ENCODE measurements at places on chromosomes 5 and 9.

GRCh38 chr9:6090277-6091210 lies 75.1 kb upstream of the RANBP6 start:
- DNase-seq = no peak

DNA sequence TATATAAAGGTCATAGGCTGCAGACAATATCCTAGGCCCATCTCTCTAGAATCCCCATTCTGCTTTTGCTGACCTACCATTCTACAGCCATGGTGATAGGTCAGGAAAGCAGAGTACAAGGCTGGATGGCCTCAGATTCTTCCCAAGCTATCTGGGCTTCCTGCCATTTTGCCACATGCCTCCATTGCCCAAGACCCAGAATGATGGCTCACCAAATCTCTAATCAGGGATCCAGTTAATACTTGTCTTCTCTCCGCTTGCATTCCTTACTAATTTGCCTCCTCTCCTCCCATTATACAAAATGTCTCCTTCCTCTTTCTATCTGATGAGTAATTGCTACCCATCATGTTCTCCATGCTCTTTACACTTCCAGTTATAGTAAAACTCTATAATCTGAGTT lies 22.7 kb upstream of the NDUFS4 start:
- DNase-seq = no peak

DNA sequence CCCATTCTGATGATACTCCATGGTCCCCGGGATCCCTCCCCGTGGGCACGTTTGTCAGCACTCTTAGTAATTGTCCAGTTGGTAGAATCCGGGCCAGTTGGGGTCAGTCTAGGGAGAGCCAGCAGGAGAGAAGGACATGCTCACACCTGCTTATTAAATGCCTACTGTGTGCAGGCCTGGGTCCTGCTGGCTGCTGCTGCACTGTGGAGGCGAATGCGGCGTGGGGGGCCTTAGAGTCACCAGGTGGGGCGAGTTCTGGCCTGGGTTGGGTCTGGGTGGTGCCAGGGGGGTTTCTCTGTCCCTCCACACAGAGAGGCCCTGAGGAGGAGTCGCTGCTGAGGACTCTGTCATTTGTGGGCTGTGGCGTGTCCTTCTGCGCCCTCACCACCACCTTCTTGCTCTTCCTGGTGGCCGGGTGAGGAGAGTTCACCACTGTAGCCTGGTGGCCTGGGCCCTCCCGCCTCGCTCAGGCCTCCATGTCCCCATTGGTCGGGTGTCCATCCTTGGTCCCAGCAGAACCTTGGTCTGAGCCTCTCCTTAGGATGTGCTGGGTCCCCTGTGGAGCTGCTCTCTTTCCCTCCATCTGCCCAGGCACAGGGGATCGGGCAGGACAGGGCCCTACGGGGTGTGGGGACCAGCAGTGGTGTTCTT lies 17.3 kb downstream of the ADGRD2 start:
- DNase-seq = no peak

DNA sequence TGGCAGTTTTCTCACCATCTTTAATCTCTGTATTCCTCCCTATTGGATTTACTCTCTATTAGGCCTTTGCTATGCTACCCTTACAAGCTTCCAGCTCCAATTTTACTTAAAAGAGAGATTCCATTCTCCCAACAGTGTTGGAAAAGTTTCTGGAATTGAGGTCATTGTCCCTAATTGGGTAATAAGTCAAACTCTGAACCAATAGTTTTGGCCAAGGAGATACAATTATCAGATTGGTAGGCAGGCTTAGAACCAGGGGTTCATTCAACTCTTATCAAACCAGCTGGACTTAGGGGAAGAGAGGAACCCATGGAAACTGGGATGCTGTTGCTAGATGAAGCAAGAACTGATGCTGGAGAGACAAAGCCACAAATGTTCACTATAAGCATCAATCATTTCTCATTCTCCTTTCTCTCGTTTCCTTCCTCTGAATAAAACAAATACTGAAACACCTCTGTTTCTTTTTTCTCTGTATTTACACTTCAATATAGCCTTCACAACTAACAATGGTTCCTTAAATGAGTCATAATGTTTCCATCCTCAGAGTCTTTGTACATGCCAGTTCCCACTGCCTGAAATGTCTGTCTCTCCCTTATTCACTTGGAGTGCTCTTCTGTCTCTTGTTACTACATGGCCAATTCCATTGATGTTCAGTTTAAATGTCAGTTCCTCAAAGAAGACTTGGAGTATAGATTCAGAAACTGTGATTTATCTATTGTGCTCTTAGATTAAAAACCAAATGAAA lies 587.3 kb downstream of the GABRG2 start:
- DNase-seq = no peak

DNA sequence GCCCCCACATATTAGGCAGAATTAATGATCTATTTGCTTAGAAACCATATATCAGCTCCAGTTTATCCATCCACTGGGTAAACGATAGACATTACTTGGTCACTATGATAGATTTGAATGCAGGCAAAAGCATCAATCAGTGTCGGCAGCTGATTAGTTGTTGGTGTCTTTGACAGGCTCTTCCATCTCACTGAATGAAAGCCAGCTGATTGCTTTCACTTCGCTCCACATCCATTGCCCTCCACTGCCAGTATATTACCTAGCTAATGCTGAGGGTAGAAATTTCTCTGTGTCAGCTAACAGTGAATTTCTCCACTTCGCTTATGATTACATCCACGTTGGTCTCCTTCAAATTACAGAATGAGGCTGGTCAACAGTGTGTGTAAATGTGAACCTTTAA lies 821.3 kb upstream of the TYRP1 start:
- DNase-seq = no peak

GRCh38 chr5:138725153-138725817 lies 27.9 kb upstream of the CTNNA1 start:
- DNase-seq = no peak

DNA sequence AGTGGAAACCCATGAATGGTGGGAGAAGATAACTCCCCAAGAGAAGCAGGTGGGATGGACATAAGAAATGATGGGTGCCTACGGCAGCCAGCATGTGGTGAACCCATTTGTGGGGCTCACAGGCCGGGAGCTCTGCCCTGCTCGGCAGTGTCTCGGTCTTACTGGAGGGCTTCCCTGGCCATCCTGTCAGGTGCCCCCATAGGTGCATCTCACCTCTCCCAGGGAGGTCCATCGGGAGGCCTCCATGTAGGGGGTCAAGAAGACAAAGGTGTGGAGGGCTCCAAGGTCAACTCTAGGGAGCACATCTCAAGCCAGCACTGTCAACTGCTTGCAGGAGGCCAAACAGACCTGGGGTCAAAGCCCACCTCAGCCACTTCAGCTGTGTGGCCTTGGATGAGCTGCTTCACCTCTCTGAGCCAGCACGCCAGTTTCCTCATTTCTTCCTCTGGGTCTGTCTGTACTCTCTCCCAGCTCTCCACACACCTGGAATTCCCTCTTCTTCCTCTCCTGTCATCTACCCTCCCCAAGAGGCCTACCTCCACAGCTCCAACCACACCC lies 10.5 kb upstream of the ADGRD2 start:
- no peak for DNase-seq

GRCh38 chr5:132877938-132878337 lies 4.5 kb downstream of the LEAP2 start:
- DNase-seq = no peak

GRCh38 chr9:4774209-4774608 lies 18.5 kb upstream of the RCL1 start:
- DNase-seq = no peak

DNA sequence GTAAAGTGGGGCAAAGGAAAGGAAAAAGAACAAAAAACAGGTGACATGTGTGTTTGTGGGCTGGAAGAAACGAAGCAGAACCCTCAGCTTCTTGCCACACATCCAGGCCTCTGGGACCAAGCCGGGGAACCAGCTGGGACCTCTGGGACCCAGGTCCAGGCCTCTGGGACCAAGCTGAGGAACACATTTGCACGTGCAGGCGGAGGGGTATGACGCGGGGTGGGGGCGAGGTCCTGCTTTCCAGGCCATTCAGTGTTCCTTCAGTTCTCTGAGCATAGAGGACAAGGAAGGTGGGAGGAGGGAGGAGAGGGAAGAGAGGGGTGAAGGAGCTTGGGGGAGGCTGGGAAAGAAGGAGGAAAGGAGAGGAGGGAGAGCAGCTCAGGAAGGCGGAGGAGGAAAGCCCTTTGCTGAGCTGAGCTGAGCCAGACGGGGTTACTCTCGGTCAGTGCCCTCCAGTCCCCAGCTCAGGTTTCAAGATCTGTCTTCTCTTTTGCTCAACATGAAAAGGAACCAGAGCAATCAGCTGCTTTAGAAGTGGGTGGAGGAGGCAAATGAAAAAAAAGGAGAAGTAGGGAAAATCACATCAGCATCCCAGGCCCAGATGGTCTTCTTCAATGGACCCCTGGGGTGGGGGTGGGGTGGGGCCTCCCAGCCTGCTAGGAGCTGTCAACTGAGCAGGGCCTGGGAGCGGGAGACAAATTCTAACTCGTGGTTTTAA lies 59.1 kb downstream of the ABCA1 start:
- DNase-seq = peak; percentile 39

GRCh38 chr9:1024112-1024511 lies 26.0 kb upstream of the DMRT2 start:
- DNase-seq = no peak

GRCh38 chr5:154132718-154133307 lies 57.7 kb upstream of the GALNT10 start:
- DNase-seq = no peak

- peak; percentile 41 for DNase-seq
These were observed at the start of gene CERCAM for GRCh38 chr9:128420651-128421481. Gene CERCAM (plus strand): TSS chr9:128420857. CDS start chr9:128420878, 21 bp downstream.

DNA sequence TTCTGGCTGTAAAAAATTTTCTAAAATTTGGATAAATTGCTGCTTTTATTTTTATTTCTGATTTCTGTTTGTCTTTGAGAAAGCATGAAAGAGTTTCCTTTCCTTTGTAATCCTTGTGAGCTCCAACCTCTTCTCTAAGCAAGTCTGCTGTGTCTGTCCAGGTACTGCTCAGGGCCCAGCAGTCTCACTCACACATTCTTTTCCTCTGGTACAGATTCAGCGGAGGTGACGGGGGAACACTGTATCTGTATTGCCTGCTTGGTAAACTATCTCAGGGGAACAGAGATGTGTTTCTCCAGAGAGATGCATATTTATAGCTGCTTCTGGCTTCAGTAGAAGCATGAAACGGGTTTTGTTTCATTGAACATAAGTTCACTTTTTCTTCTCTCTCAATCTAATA lies 60.5 kb downstream of the NUP214 start:
- no peak for DNase-seq

DNA sequence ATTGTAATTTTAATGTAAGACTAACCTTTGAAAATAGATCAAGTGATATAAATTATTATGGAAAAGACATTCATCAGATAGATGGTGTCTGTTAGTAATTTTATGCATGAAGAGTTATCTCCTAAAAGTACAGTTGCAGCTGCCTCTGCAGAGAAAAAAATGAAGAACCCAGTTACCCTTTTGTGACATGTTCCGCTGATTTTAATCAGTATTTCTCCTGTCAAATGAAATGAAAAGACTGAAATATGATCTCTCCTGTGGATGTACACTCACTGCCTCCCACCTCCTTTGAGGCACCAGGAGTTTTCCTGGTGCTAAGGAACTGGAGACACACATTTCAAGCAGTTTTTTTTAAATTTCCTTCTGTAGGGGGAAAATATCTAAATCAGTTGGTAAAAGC lies 277.4 kb downstream of the KIF4B start:
- DNase-seq = no peak

DNA sequence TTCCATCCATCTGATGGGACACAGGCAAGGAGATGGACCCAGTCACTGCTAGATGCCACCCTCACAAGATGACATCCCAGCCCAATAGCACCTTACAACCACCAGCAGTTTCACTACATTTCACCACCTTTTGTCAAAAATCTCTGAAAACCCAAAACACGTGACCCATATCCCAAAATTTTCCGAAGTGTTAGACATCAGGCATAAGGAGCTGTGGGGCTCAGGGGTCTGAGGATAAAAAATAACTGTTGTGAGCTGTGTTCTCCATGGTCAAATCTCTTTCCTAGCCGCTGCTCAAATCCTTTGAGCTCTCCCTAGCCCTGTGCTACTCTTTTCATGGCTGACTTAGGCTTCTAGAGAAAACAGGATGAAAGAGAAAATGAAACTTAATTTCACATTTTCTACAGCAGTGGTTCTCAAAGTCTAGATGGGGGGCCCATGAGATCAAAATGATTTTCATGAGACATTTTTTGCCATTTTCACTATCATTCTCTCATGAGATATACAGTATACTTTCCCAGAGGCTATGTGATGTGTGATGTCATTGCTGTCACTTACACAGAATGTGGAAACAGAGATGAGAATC lies 40.7 kb downstream of the TIMD4 start:
- DNase-seq = no peak

- DNase-seq = no peak
These were observed 290.9 kb upstream of the ANKRD55 start for GRCh38 chr5:56523790-56524575.

DNA sequence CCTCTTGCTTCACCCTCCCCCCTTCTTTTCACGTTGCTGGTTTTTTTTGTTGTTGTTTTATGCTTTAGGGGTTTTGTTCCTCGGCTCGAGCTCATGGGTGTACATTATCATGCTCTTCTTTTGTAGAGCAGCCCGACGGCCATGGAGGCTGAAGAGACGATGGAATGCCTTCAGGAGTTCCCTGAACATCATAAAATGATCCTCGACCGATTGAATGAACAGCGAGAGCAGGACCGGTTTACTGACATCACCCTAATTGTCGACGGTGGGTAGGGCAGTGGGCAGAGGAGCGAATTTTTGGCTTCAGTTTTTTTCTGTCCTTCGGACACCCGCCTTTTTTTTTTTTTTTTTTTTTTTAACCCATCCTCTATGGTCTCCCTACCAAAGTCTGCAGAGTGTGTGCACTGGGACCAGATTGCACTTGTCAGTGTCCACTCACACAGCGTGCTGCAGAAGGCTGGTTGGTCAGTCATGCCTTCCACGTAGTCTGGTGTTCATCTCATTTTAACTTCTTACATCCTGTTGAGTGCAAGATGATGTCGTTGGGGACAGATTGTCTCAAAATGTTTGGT lies 1.3 kb downstream of the ZNF131 start:
- DNase-seq = peak; percentile 19

- no peak for DNase-seq
These were observed 63.6 kb upstream of the SLC28A3 start for GRCh38 chr9:84404095-84404686.

GRCh38 chr9:84490206-84490841 lies 149.8 kb upstream of the SLC28A3 start:
- DNase-seq = no peak

DNA sequence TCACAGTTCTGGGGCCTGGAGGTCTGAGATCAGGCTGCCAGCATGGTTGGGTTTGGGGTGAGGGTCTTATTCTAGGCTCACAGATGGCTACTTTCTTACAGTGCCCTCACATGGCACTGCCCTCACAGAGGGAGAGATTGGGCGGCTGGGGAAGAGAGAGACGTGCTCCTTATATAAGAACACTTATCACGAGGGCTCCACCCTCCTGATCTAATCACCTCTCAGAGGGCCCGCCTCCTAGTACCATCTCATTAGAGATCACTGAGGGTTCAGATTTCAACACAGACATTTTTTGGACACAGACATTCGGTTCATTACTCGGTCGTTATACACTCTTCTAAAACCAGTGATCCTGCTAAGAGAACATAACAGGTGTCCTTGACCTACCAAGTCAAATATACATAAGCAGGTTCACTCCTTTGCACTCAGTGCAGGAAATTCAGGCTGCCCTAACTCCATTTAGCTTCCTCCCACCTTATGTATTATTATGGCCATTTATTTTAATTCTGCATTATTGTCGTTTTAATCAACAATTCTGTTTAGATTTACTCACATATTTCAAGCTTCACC lies 121.7 kb downstream of the ICE1 start:
- no peak for DNase-seq

- no peak for DNase-seq
These were observed 57.8 kb upstream of the HSPA9 start for GRCh38 chr5:138632900-138633489.

GRCh38 chr5:73768-74502 lies 18.0 kb upstream of the PLEKHG4B start:
- no peak for DNase-seq

- no peak for DNase-seq
These were observed 199.1 kb downstream of the MTRR start for GRCh38 chr5:8068078-8068477.
